Naive thymus-derived CD8-positive, alpha-beta T cell (primary cell): ENCODE measurements at places on chromosomes 5 and 9. TPM values are rescaled to one million over a fixed set of nuclear protein-coding genes. Genes with fewer than 3 reads are reported as not detected.

DNA sequence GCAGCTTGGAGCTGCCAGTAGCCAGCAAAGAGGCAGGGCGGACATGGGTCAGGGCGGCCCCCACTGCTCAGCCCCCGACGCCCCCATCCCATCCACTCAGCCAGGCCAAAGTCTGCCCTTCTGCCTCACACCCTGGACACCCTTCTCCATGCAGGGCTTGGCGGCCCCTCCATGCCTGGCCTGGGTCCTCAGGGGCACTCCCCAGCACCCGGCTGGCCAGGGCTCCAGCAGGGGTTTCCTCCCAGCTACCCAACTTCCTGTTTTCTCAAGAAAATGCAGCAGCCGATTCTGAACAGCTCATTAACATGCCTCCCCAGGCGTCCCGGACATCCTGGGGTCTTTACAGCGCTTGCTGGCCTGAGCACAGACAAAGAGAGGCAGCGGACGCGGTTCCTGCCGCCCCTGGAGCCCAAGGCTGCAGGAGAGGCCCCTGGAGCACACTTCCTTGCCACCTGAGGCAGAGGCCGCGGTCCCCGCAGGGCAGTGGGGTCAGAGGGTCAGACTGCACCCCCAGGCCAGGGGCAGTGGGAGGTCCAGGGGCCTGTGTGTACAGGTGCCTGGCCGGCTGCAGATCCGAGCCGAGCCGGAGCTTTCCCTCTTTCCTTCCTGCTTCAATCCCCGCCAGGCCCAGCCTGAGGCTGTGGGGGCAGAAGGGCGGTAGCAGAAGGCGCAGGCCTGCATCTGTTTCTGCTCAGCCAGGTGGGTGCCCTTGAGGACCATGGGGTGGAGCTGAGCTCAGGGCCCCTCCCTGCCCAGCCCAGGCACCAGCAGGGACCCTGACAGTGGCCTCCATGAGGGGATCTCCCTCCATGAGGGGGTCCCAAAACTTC is 18.7 kb upstream of the NRARP start:
- DNase-seq: no peak

GRCh38 chr9:2016408-2017330 is 1.5 kb downstream of the SMARCA2 start:
- DNase-seq: peak; percentile 66

GRCh38 chr5:66617991-66618768 is 22.0 kb downstream of the MAST4 start:
- no peak for DNase-seq

DNA sequence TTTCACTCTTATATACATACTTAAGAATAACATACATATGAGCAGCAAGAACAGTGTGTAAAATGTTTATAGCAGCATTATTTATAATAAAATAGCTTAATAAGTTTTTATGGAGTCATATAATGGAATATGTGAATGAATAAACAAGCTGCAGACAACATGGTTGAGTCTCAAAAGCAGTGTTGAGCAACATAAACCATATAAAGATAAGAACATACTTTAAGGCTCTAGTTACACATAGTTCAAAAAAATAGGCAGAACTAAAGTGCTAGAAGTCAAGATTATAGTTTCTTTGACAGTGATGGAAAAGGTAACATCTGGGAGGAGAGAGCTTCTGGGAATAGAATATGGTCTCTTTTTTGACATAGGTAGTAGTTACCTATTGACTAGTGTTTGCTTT is 53.7 kb upstream of the ADAMTS19 start:
- DNase-seq: no peak

DNA sequence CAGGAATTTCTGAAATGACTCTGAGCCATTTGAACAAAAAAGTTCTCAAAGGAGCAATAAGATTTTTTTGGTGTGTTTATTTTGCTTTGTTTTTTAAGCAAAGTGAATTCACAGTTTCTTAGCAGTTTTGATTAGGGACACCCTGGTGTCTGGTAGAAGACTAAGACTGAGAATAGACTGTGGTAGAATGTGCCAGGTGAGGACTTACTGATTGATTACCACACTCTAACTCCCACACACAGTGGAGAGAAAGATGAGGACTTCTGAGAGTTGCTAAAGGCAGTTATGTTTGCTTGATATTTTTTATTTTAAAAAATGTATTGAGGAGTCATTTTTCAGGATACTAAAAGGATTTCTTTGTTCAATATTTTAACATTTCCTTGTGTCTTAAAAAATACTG is 175.1 kb downstream of the CD180 start:
- DNase-seq: no peak

SHOC1 gene
- total RNA-seq: not detected

DIMT1 gene
- 23.4 TPM for total RNA-seq
